EL (cell line): ENCODE measurements at places on chromosomes 1 and 21.

DNA sequence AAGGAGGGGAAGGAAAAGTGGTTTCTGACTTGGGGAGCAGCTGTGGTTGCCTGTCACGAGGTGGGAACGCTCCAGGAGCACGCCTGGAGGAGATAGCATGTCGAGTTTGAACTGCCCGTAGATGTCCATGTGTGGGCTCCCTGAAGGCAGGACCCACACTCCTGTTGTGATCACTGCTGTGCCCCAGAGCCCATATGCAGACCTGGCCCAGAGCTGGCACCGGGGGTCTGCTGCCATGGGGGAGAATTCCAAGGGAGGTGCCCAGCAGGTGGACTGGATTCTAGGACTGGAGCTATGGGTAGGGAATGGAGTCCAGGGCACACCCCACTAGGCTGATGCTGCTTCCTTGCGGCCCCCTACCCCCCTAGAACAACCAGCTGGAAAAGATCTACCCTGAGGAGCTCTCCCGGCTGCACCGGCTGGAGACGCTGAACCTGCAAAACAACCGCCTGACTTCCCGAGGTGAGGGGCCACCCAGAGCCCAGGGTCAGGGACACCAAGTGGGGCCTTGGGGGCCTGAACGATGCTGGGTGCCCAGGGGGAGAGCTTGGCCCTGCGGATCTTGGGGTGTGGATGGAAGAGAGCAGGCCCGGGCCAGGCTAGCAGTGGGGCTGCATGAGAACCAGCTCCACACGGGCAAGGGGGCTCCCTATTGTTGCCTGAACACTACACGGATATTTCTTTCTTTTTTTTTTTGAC lies 9.3 kb downstream of the PODN start:
- DNase-seq, result no peak

DNA sequence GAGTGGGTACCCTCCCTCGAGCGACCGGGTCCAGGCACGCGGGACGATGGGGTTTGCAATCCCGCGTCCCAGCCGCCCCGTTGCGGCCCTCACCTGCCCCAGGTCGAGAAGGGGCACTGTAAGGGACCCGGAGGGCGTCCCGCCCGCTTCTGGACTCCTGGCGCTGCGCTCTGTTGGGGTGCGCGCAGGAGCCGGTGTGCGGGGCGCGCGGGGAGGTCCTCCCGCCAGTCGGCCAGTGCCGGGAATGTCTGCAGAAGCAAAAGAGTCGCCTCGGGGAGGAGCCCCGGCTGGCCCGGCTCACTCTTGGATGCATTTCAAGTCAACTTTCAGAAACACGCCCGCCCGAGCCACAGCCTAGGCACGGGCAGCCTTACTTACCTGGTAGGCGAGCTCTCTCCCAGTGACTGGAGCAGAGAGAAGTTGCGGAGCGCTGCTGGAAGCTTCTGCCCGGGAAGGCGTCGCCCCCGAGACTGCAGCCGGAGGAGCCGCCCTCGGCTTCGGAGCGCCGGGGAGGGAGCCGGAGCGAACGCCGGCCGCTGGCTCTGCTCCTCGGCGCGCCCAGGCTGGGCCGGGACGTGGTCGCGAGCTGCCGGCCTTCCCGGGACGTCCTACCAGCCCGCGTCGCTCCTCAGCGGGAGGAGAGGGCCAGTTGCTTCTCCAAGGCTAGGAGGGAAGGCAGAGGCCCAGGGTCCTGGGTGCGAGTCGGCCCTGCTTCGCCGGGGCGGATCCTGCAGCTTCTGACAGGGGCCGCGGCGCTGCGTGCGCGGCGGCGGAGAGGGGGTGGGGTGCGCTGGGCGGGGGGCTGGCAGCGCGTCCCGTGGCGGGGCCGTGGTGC lies at the start of gene LMX1A:
LMX1A (minus strand) TSS at position 739 of the 835 bp plus-strand sequence. CDS start 1,156 bp downstream, outside the sequence.
- DNase-seq, result no peak

GRCh38 chr1:227311389-227312001 lies 6.8 kb downstream of the CDC42BPA start:
- no peak for DNase-seq

DNA sequence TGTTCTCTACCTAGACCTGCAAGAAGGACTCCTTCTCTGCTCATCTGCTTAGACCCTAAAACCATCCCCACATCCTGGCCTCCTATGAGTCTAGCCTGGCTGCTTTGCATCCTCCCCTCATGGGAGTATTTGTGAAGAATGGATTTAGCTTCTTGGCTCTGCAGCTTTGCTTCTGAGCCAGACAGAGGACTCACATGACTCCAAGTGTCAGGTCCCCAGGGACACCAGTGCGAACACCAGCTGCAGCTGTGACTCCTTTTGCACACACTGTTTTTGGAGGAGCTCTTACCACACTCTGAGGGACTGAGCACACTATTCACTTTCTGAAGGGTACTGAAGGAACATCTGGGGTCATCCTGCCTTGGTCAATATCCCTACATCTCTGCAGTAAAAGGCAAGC lies 131.8 kb upstream of the SGIP1 start:
- no peak for DNase-seq

DNA sequence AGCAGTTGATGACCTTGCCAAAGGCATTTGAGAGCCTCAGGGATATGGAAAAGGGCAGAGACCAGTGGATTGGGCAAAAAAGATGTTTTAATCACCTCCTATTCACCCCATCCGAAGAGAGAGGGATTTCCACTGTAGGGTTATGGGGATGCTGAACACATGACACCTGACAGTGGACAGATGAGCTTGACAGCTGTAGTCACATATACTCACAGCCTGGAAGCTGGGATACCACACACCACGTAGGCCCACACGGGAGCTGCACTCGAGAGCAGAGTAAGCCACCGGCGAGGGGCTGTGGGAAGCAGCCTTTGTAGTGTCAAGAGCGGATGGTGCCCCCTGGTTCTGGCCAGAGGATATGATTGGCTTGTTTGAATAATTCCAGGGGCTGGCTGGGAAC lies 20.0 kb downstream of the ZBTB40 start:
- no peak for DNase-seq

- DNase-seq, result no peak
These were observed 3.7 kb upstream of the IPO9 start for GRCh38 chr1:201825245-201825644.

DNA sequence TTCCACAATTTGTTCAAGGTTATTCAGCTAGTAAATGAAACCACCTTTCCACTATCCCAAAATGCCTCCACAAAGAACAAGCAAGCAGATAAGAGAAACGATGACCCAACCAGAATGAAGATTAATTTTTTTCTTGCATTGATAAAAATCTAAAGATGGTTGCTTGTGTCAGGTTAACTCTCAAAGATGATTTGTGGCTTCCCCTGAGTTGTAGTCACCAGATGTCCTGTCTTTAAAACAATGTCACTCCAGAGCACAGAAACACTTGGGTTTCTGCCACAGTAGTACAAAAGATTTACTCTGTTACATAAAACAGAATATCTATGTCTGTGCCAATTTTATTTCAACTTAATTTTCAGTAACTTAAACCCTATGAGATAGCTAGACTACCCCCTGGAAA lies 11.4 kb upstream of the CCDC17 start:
- DNase-seq, result no peak

- DNase-seq, result no peak
These were observed 94.8 kb downstream of the DSCAM start for GRCh38 chr21:40752125-40752524.

DNA sequence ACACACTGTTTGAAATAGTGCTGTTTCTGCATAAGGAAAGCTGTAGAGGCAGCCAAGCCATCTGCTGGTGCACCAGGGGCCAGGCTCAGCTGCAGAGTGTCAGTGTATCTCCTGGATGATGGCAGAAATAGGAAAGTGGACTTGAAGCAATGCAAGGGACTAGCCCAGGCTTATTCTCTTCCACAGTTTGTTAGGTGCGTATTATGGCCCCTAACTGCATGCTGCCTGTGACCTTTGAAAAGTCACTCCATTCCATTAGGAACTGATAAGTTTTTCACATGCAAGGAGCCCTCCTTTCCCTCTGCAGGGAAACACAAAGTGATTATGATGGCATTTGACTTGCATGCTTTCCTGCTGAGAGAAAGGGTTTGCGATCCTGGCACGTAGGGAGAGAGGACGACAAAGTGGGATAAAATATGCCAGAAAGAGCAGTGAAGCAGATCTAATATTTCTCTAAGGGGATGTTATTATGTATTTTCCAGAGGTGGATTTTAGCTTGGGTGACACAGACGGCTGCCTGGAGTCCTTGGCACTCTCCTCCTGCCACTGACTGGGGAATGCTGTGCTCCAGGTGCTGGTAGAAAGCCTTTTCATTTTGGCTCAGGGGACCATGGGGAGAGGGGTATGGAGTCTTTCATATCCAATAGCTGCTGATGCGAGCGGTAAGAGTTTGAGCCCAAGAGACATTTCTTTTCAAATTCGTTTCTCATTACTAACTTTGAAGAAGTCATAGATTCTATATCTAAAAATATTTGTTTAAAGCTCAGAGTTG lies 402.1 kb upstream of the B3GALT2 start:
- no peak for DNase-seq

GRCh38 chr1:234614081-234614489 lies 4.1 kb upstream of the IRF2BP2 start:
- DNase-seq, result no peak

- no peak for DNase-seq
These were observed 98.7 kb downstream of the OBSCN start for GRCh38 chr1:228306275-228307217.

- peak; percentile 93 for DNase-seq
These were observed 6.3 kb upstream of the TMEM39B start for GRCh38 chr1:32066489-32066873.

DNA sequence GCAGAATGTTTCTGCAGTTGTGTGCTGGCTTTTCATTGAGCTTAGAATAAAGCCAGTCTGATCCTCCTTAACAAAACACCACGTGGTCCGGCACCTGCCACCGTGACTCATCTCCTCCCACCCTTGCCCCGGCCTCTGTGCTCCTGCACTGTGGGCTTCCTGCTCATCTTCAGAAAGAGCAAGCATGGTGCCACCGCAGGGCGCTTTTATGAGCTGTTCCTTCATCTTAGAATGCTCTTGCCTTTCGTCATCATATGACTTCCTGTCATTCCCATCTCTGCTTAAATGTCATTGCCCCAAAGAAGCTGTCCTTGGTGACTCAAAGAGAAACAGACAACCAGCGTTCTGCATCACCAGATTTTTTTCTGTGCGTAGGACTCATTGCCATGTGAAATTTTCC lies 117.8 kb downstream of the HHAT start:
- DNase-seq, result peak; percentile 68

DNA sequence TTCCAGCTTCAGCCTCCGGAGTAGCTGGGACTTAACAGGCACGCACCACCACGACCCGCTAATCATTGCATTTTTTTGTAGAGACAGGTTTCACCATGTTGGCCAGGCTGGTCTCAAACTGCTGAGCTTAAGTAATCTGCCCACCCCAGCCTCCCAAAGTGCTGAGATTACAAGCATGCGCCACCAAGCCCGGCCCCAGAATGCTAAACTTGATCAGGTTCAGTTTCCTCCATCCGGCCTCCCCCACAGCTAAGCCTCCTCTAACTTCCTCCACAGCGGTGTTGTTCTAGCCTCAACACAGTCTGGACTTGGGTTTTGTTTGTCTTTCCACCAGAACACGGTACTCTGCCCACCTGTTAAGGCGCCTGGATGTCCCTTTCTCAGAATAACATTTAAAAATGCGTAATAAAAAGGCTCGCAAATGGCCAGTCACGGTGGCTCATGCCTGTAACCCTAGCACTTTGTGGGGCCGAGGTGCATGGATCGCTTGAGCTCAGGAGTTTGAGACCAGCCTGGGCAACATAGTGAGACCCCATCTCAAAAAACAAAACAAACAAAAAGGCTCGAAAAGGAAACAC lies 2.4 kb downstream of the PARP1 start:
- no peak for DNase-seq

GRCh38 chr1:172360511-172360910 lies 60.0 kb upstream of the C1orf105 start:
- no peak for DNase-seq

- no peak for DNase-seq
These were observed 5.3 kb downstream of the KRTAP10-1 start for GRCh38 chr21:44534688-44535087.

DNA sequence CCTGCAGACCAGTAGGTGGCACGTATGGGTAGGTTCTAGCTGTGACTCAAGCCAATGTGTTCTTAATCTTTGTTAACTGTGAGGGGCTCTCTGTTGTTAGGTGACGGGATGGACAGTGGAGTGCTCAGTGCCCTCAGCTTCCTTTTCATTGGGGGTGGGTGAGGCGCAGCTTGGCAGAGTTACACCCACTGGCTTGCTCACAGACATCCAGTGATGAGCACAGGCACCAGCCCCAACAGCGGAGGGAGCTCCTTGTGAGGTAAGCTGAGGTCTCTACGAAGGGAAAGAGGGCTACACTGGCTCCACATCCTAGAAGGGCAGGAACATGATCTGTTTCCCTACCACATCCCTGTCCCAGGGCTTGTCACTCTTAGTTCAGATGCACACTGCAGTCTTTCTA lies 871.3 kb downstream of the LRRIQ3 start:
- no peak for DNase-seq

GRCh38 chr1:45583666-45584350 lies at the start of gene NASP:
NASP (plus strand) TSS chr1:45584041; CDS start chr1:45584147, 106 bp downstream.
- peak; percentile 86 for DNase-seq

DNA sequence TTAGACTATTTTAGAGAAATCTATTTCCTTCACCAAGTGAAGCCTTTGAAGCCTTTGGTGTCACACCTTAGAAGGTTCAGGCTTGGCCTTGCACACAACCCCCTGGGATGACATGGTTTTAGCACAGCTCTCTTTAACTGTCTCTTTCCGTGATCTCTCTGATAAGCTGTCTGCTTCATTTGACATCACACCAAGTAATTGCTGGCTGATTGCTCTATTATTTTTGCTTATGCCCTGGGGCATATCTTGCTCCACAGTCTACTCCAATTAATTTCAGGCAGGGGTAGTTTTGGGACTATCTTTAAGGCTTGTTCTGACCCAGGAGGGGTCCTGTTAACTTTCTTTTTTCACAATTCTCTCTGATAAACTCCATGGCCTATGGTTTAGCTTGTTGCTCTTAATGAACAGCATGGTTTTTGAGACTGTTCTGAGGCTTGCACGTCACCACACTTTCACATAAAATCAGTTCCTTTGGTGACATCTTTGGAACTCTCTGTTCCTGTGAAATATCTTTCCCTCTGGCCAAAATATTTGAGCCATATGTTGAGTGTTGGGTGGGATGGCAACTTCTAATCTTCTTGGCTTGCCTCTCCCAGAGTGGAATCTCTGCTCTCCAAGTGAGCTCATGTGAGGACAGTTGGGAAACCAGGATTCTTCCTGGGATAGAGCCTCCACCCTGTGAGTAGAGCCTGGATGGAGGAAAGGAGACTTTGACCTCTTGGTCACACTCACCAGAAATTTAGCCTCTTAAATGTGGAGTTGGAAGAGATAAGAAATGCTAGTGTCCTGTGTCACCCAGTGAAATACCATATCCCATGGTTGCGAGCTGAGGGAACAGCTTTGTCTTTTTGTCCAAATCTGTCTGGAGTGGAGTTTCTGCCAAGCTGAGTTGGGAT lies 63.6 kb downstream of the MAP3K21 start:
- DNase-seq, result no peak

- peak; percentile 64 for DNase-seq
These were observed 3.7 kb downstream of the TCHH start for GRCh38 chr1:152111515-152111968.
